H54 (cell line): ENCODE measurements at places on chromosomes 5 and 9.
A peak's percentile ranks its signal among the peaks of the same experiment; 100 is the strongest.

DNA sequence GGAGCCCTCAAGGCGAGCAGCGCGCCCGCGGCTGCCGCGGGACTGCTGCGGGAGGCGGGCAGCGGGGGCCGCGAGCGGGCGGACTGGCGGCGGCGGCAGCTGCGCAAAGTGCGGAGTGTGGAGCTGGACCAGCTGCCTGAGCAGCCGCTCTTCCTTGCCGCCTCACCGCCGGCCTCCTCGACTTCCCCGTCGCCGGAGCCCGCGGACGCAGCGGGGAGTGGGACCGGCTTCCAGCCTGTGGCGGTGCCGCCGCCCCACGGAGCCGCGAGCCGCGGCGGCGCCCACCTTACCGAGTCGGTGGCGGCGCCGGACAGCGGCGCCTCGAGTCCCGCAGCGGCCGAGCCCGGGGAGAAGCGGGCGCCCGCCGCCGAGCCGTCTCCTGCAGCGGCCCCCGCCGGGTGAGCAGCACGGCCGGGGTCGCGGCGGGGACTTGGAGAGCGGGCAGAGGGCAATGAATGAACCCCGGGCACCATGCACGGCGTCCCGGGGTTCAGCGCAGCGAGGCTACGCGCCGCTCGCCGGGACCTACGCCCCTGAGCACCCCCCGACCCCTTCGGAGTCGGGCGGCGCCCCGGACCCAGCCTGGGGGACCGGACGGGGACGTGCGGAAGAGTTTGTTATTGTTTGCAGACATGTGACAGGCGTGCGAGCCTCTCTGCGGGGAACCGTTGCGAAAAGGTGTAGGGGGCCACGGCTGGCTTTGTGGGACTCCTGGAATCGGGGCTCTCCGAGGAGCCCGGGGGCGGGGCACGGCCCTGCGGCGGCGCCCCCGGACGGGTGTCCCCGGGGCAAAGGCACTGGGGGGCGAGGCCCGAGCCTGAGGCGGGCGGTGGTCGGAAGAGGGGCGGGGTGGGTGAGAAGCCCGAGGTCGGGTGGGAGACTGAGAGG lies 553 bp downstream of the MAP3K1 start:
- DNase-seq = peak; percentile 38

DNA sequence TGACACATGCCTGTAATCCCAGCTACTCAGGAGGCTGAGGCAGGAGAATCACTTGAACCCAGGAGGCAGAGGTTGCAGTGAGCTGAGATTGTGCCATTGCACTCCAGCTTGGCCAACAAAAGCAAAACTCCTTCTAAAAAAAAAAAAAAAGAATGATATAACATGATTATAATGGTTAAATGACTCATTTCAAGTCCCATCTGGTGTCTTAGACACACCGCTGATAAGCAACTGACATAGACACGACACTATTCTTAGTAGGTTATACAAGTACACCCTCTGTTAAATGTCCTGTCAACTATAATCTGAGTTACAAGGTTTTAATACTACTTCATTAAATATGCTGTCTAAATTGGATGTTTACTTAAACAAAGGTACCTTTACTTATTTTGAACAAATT lies 405.3 kb upstream of the CLINT1 start:
- DNase-seq = no peak

- no peak for DNase-seq
Observed at GRCh38 chr5:110105692-110106091, 416.0 kb downstream of the MAN2A1 start.

GRCh38 chr9:137178201-137178938 lies 6.5 kb upstream of the TMEM210 start:
- peak; percentile 69 for DNase-seq

DNA sequence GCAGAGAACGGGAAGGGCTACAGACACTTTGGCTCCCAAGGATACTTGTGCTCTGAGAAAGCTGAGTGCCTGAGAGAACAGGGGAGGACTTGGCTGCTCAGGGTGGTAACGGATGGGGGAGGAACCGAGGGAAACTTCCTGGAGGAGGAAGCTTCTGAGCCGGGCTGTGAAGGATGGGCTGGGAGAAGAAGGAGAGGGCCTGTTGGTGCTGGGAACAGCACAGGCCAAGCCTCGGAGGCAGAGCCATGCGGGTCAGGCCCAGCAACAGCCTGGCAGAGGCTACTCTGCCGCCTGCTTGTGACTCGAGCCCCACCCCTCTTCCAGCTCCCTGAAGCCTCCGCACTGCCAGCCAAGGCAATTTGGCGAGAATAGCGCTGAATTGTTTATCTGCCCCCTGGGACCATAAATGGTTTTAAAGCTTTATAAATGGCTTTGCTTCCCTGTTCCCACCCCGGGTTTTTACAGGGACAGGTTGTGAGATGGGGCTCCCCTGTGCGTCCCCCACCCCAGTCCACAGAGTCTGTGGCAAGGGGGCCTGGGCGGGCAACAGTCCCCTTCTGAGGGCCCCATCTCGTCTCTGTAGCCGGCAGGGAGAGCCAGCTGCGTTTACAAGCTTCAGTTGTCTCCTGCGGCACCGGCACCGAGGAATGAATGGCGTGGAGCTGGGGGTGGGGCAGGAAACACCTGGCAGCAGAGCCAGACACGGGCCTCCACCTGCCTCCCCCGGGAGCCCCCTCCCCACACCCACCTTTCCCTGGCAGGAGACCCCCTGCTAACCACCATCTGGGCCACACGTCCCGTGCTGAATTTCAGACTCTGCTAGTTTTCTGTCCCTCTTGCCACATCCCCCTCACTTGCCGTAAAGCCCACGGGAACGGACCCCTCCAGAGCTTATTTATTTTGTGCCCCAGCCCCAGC lies 24.4 kb downstream of the FAM163B start:
- DNase-seq = no peak
